ENCODE measurements at places on chromosomes 5 and 9. TPM values are rescaled to one million over a fixed set of nuclear protein-coding genes. Genes with fewer than 3 reads are reported as not detected.

Gene CNOT8
- total RNA-seq: 66.8 TPM

Gene PRDM9
- not detected for total RNA-seq

Gene RAI14
- total RNA-seq: 37.8 TPM

Gene PAX5
- total RNA-seq: not detected

Gene ZNF483
- total RNA-seq: 22.5 TPM

Gene VAV2
- total RNA-seq: 27.0 TPM

DNA sequence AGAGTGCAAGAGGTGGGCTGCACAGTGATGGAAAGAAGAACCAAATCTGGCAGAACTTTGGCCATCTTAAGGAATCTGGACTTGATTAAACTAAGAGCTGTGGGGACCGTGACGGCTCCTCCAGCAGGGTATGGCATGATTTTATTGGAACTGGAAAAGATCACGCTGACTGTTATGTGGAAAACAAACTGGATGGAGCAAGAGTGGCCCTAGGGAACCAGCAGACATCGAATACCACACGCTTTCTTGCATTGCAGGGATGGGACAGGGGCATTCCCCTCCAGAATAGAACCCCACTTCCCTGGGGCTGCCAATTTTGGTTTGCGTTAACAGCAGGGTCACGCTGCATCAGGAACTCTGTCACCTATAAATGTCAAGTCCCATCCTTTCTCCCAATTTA is 38.8 kb downstream of the INSYN2B start:
- no peak overlapping the region for H3K4me3 ChIP-seq
- H3K4me1 ChIP-seq: no peaks in the 10 kb centered on the region
- no peak for DNase-seq
- no peak overlapping the region for H3K27ac ChIP-seq
- H3K27me3 ChIP-seq: no peaks in the 10 kb centered on the region
- no peaks in the 10 kb centered on the region for H3K36me3 ChIP-seq

DNA sequence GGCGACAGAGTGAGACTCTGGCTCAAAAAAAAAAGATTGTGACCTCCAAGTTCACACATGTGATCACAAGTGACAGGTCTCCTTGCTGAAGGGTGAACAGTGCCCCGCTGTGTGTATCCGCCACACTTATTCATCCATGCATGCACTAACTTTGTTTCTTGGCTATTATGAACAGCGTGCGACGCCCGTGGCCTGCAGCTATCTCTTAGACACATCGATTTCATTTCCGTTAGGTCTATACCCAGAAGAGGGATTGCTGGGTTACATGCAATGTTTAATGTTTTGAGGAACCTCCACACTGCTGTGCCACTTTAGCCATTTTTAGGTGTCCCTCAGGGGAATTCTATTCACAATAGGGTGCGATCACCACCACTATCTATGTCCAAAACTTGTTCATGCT is 12.1 kb upstream of the EGFL7 start:
- H3K27ac ChIP-seq: no peak overlapping the region
- no peak for DNase-seq
- H3K27me3 ChIP-seq: peaks cover 3% of the 10 kb centered on the region
- no peaks in the 10 kb centered on the region for H3K36me3 ChIP-seq

DNA sequence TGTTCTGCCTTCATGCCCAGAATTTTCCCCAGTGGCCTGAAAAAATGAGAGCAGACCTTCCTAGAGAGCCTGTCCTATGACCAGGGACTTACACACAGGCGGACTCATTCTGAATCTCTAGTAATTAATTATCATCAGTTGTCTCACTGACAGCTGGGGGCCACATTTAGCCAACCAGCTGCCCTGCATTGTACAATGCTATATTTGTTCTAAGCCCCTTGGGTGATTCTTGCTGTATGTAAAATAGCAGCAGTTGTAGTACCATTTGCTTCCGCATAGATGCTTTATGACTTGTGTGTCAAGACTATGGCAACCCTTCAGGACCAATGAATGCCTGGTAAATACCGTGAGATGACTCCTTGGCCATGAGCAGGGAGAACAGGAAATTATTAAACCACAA is 415.4 kb upstream of the SEMA6A start:
- no peak for DNase-seq
- no peaks in the 10 kb centered on the region for H3K36me3 ChIP-seq
- H3K27me3 ChIP-seq: no peaks in the 10 kb centered on the region

- no peak for DNase-seq
- no peaks in the 10 kb centered on the region for H3K36me3 ChIP-seq
- no peak overlapping the region for H3K4me3 ChIP-seq
Observed at GRCh38 chr5:124868676-124869075, 122.2 kb upstream of the ZNF608 start.

DNA sequence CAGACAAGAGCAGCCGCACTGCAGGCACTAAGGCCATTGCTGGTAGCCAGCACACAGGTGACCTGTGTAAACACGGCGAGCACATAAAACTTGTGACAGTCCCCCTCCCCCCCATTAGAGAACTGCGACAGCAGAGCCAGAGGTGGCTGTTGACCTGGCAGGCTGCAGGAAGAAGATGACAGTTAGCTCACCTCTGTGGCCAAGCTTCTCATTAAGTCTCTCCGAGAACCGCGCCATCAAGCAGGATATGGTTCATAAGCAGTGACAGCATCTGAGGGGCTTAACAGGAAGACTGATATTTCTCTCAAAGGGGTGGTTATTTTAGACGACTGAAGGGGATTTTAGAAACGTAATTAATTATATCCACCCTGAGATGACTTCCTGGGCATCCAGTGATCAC is 5.2 kb downstream of the SURF4 start:
- no peak for DNase-seq
- H3K4me1 ChIP-seq: peaks cover 79% of the 10 kb centered on the region
- H3K4me3 ChIP-seq: no peak overlapping the region
- H3K27ac ChIP-seq: no peak overlapping the region
- H3K27me3 ChIP-seq: no peaks in the 10 kb centered on the region

DNA sequence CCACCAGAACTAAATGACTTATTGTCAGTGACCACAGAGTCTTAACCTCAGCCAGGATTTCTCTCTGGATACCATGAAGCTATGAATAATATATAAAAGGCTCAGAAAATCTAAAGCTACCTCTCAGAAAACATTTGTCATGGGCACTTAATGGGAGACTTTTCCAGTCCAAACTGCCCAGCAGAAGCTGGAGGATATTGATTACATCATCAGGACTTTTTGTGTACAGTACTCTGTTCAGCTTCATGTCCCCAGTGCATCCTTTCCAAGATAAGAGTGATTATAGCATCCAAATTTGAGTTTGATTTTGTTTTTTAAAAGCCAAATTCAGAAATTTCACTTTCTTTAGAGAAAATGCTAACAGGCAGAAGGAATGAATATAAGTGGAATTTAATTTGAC is 123.9 kb upstream of the C6 start:
- no peak overlapping the region for H3K4me3 ChIP-seq
- H3K27me3 ChIP-seq: no peaks in the 10 kb centered on the region
- H3K36me3 ChIP-seq: no peaks in the 10 kb centered on the region
- peaks cover 21% of the 10 kb centered on the region for H3K4me1 ChIP-seq
- no peak overlapping the region for H3K27ac ChIP-seq

DNA sequence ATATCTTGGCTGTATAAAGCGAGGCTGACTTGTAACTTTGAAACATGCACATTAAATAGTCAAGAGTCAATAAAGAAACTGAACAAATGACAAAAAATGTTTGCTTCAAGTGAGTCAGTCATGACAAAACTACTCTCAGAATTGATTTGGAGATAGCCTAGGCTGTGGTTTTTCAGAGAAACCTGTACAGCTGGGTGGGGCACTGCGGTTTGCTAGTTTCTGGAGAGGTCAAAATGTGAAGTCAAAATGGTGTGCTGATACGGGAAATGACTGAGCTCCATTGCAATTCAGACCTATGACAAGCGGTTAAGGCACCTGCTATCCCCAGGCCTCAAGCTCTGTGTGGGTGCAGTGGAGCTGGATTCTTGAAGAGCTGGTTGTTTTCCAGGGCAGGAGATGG is 10.3 kb upstream of the CD180 start:
- DNase-seq: no peak
- H3K27me3 ChIP-seq: no peaks in the 10 kb centered on the region
- no peaks in the 10 kb centered on the region for H3K4me1 ChIP-seq
- H3K27ac ChIP-seq: no peak overlapping the region
- H3K4me3 ChIP-seq: no peak overlapping the region

DNA sequence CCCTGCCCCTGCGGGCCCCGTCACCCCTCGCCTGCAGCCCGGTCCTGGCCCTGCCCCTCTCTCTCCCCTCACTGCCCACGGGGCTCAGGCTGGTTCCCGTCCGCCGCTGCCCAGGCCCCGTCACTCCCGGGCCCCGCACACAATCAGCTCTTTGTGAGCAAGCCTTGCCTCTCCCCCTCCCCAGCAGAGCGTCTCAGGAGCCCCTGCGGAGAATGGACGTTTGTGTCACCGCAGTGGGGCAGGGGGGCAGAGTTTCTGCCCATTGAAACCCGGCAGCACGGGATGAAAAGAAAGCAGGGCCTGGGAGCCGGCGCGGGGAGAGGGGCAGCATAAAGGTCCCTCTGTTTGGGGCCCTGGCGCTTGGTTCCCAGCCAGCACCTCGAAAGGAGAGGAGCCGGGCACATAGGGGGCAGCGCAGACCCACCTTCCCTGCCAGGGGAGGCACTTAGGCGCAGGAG is 13.5 kb upstream of the NUP214 start:
- no peaks in the 10 kb centered on the region for H3K36me3 ChIP-seq
- no peaks in the 10 kb centered on the region for H3K27me3 ChIP-seq
- DNase-seq: no peak
- H3K4me1 ChIP-seq: no peaks in the 10 kb centered on the region
- H3K27ac ChIP-seq: no peak overlapping the region

- H3K36me3 ChIP-seq: no peaks in the 10 kb centered on the region
- no peaks in the 10 kb centered on the region for H3K4me1 ChIP-seq
- no peak overlapping the region for H3K27ac ChIP-seq
- peak; percentile 70 for DNase-seq
- no peak overlapping the region for H3K4me3 ChIP-seq
Observed at GRCh38 chr9:89375191-89375760, 57.0 kb downstream of the SECISBP2 start.

GRCh38 chr5:56262279-56262678 is 29.1 kb upstream of the ANKRD55 start:
- H3K4me3 ChIP-seq: no peak overlapping the region
- H3K4me1 ChIP-seq: no peaks in the 10 kb centered on the region
- H3K27ac ChIP-seq: no peak overlapping the region
- H3K27me3 ChIP-seq: no peaks in the 10 kb centered on the region
- no peak for DNase-seq

- H3K36me3 ChIP-seq: no peaks in the 10 kb centered on the region
- no peak overlapping the region for H3K27ac ChIP-seq
- H3K4me1 ChIP-seq: no peaks in the 10 kb centered on the region
Observed at GRCh38 chr5:17127743-17128231, 89.6 kb upstream of the BASP1 start.

- H3K36me3 ChIP-seq: no peaks in the 10 kb centered on the region
- H3K27ac ChIP-seq: peak overlapping the region; percentile 55
- no peak overlapping the region for H3K4me3 ChIP-seq
- DNase-seq: no peak
Observed at GRCh38 chr5:126811515-126812198, 34.7 kb downstream of the LMNB1 start.

DNA sequence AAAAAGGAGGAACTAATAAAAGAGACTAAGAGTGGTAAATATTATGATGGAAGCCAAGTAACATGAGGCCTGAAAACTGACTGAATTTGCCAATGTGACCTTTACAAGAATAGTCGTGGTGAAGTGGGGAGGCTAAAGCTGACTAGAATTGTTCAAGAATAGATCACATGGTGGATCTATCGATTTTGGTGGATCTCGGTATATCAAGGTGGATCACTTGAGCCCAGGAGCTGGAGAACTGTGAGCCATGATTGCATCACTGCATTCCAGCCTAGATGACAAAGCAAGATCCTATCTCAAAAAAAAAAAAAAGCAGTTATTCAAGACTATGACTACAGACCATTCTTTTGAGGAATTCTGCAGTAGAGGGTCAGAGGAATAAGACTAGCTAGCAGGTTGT is 15.1 kb downstream of the ERMP1 start:
- peaks cover 16% of the 10 kb centered on the region for H3K4me1 ChIP-seq
- no peak overlapping the region for H3K4me3 ChIP-seq
- H3K36me3 ChIP-seq: peaks cover 15% of the 10 kb centered on the region
- DNase-seq: no peak

- DNase-seq: no peak
- no peaks in the 10 kb centered on the region for H3K4me1 ChIP-seq
- H3K27ac ChIP-seq: no peak overlapping the region
- no peak overlapping the region for H3K4me3 ChIP-seq
- H3K27me3 ChIP-seq: no peaks in the 10 kb centered on the region
Observed at GRCh38 chr9:3251309-3251708, 274.5 kb downstream of the RFX3 start.

DNA sequence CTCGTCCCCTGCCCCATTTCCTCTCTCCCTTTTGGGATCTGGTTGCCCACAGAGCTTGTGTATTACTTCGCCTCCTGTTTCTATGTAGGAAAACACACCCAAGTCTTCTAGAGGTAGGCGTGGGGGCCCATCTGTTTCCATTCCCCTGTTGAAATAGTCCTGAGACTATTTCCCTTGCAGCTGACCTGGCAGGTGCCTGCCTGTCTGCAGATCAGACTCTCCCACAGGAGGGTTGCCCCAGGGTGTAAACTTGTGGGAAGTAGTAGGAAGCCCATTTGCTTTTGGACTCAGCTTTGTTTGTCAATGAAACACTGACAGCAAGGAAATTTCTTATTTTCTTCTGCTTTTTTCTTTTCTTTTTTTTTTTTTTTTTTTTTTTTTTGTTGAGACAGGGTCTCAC is 16.3 kb upstream of the GARNL3 start:
- no peak for DNase-seq
- H3K4me3 ChIP-seq: no peak overlapping the region
- H3K27me3 ChIP-seq: no peaks in the 10 kb centered on the region
- H3K36me3 ChIP-seq: no peaks in the 10 kb centered on the region
- peaks cover 5% of the 10 kb centered on the region for H3K4me1 ChIP-seq

GRCh38 chr5:42572313-42572712 is 149.1 kb downstream of the GHR start:
- H3K27ac ChIP-seq: no peak overlapping the region
- H3K4me3 ChIP-seq: no peak overlapping the region
- no peaks in the 10 kb centered on the region for H3K36me3 ChIP-seq
- no peak for DNase-seq
- no peaks in the 10 kb centered on the region for H3K27me3 ChIP-seq
- no peaks in the 10 kb centered on the region for H3K4me1 ChIP-seq

Measured in adrenal gland (tissue), 19 donors.